Stimulated activated naive B cell treated with anti-CD40 and anti-IgM and Interleukin-4, amounts not matched to agents 10 μg/mL and 1 μg/mL and 100 μg/mL, for 72 hours (primary cell): ENCODE measurements at places on chromosomes 11 and 22.

- no peaks in the 10 kb centered on the region for H3K27me3 ChIP-seq
- no peaks in the 10 kb centered on the region for H3K4me1 ChIP-seq
- H3K27ac ChIP-seq: no peak overlapping the region
- no peak overlapping the region for H3K4me3 ChIP-seq
Measured at GRCh38 chr11:106998116-106998915, 20.0 kb downstream of the GUCY1A2 start.

GRCh38 chr11:72951193-72951592, 137.0 kb downstream of the ATG16L2 start:
- peak overlapping the region; percentile 96 for H3K27ac ChIP-seq
- peak overlapping the region; percentile 37 for H3K4me3 ChIP-seq
- peaks cover 30% of the 10 kb centered on the region for H3K4me1 ChIP-seq
- no peak for DNase-seq
- no peaks in the 10 kb centered on the region for H3K27me3 ChIP-seq

GRCh38 chr11:2752204-2752770, 52.5 kb upstream of the KCNQ1OT1 start:
- DNase-seq: no peak
- H3K27ac ChIP-seq: no peak overlapping the region
- no peak overlapping the region for H3K4me3 ChIP-seq
- no peaks in the 10 kb centered on the region for H3K4me1 ChIP-seq

DNA sequence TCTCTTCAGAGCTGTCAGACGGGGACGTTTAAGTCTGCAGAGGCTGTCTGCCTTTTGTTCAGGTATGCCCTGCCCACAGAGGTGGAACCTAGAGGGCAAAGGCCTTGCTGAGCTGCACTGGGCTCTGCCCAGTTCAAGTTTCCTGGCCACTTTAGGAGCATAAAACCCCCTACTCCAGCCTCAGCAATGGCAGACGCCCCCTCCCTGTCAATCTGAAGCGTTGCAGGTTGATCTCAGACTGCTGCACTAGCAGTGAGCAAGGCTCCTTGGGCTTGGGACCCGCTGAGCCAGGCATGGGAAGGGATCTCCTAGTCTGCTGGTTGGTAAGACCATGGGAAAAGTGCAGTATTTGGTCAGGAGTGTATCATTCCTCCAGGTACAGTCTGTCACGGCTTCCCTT, 66.6 kb upstream of the TP53I11 start:
- no peak overlapping the region for H3K4me3 ChIP-seq
- H3K4me1 ChIP-seq: peaks cover 22% of the 10 kb centered on the region
- H3K36me3 ChIP-seq: peaks cover 14% of the 10 kb centered on the region
- no peak overlapping the region for H3K27ac ChIP-seq
- DNase-seq: no peak

DNA sequence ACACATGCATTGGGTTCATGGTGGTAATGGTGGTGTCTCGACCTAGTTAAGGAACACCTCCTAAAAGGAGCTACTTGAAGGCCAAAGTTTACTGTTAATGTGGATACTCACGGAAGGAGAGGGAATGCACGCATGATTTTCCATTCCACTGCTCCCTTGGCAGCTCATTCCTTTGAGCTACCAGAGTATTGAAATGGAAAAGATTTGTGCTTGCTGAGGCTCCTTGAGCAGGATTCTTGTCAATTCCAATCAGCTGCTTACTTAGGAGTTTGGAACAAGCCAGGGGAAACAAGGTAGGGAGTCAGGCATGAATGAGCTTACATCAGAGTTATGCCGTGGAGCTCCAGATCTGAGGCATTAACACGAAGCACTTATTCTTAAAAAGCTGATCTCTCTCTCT, 108.8 kb downstream of the GRIA4 start:
- H3K27ac ChIP-seq: no peak overlapping the region
- no peaks in the 10 kb centered on the region for H3K4me1 ChIP-seq
- H3K4me3 ChIP-seq: no peak overlapping the region
- DNase-seq: no peak
- H3K36me3 ChIP-seq: no peaks in the 10 kb centered on the region
- no peaks in the 10 kb centered on the region for H3K27me3 ChIP-seq

GRCh38 chr11:121929581-121929980, 186.4 kb downstream of the BLID start:
- H3K36me3 ChIP-seq: no peaks in the 10 kb centered on the region
- no peaks in the 10 kb centered on the region for H3K4me1 ChIP-seq
- no peak overlapping the region for H3K4me3 ChIP-seq
- DNase-seq: no peak

- H3K27ac ChIP-seq: no peak overlapping the region
- H3K4me1 ChIP-seq: no peaks in the 10 kb centered on the region
- H3K27me3 ChIP-seq: peaks cover 8% of the 10 kb centered on the region
- no peak for DNase-seq
Measured at GRCh38 chr11:118629761-118630661, 22.6 kb downstream of the PHLDB1 start.

GRCh38 chr11:117557361-117557760, 229.7 kb downstream of the CEP164 start:
- no peak for DNase-seq
- no peaks in the 10 kb centered on the region for H3K4me1 ChIP-seq
- H3K4me3 ChIP-seq: no peak overlapping the region

DNA sequence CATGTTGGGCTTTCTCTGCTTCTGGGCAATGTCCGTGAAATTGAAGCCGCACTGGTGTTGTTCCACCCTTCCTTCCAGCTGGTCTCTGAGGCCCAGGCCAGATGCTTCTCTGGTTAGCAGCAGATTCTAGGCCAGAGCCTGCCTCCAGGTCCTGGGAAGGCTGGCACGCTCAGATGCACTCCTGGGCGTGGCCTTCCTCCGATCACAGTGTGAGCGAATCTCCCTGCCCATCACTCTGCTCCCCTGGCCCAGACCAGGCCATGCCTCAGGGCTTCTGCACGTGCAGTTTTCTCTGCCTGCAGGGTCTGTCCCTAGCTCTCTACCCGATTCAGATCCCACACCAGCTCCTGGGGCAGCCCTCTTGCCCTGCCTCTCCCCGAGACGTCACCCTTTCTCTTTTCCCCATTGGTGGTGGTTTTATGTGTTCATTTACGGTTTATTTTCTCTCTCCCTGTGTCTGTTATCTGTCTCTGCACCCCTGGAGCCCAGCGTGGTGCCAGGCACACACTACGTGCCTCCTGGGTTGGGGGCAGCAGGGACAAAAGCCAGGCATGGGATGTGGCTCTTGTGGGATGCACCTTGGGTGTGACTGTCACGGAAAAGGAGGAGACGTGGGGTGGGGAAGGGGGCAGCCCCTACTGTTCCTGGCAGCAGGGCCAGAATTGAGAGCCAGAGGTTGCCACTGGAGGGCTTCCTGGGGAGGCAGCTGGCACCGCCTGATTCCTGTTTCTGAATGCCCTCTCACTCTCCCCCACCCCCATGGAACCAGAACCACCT, 66.0 kb downstream of the KCNQ1 start:
- H3K27ac ChIP-seq: no peak overlapping the region
- H3K4me3 ChIP-seq: no peak overlapping the region
- H3K27me3 ChIP-seq: no peaks in the 10 kb centered on the region
- H3K4me1 ChIP-seq: peaks cover 15% of the 10 kb centered on the region
- H3K36me3 ChIP-seq: no peaks in the 10 kb centered on the region

GRCh38 chr22:38223289-38223960, 21.6 kb downstream of the MAFF start:
- H3K4me1 ChIP-seq: peaks cover 5% of the 10 kb centered on the region
- no peaks in the 10 kb centered on the region for H3K27me3 ChIP-seq
- H3K4me3 ChIP-seq: no peak overlapping the region
- peaks cover 29% of the 10 kb centered on the region for H3K36me3 ChIP-seq
- H3K27ac ChIP-seq: no peak overlapping the region
- DNase-seq: no peak

- H3K36me3 ChIP-seq: peaks cover 37% of the 10 kb centered on the region
- H3K27ac ChIP-seq: no peak overlapping the region
- no peak for DNase-seq
- no peak overlapping the region for H3K4me3 ChIP-seq
- peaks cover 7% of the 10 kb centered on the region for H3K4me1 ChIP-seq
- H3K27me3 ChIP-seq: no peaks in the 10 kb centered on the region
Measured at GRCh38 chr22:20571531-20572007, 64.2 kb downstream of the MED15 start.

DNA sequence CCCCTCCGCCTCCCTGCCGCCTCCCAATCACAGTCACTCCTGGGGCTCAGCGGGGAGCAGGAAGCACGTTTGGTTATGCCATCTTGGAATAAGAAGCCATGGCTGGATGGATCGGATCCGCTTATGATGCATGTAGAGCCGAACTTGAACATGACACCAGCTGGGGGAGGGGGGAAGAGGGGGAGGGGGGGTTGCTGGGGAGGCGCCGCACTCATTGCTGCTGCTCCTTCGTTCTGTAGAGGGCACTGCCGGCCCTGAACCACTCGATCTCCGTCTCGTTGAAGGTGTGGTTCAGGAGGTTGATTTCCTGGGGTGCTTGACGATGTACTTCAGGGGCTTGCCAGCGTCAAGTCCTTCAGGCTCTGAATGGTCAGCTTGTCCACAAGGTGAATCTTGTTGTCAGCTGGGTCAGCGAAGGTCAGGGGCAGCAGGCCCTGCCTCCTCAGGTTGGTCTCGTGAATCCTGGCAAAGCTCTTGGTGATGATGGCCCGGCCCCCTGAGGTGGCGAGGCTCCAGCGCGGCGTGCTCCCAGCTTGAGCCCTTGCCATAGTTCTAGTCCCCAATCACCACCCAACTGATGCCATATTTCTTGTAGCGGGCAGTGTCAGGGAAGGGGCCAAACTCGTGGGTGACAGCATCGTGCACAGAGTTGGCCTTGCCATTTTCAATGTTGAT, 476.9 kb upstream of the ISX start:
- no peak overlapping the region for H3K27ac ChIP-seq
- no peaks in the 10 kb centered on the region for H3K4me1 ChIP-seq
- no peaks in the 10 kb centered on the region for H3K36me3 ChIP-seq
- DNase-seq: no peak

- H3K27me3 ChIP-seq: no peaks in the 10 kb centered on the region
- no peaks in the 10 kb centered on the region for H3K36me3 ChIP-seq
- no peak overlapping the region for H3K27ac ChIP-seq
- DNase-seq: no peak
Measured at GRCh38 chr11:28903716-28904115, 795.5 kb downstream of the METTL15 start.

DNA sequence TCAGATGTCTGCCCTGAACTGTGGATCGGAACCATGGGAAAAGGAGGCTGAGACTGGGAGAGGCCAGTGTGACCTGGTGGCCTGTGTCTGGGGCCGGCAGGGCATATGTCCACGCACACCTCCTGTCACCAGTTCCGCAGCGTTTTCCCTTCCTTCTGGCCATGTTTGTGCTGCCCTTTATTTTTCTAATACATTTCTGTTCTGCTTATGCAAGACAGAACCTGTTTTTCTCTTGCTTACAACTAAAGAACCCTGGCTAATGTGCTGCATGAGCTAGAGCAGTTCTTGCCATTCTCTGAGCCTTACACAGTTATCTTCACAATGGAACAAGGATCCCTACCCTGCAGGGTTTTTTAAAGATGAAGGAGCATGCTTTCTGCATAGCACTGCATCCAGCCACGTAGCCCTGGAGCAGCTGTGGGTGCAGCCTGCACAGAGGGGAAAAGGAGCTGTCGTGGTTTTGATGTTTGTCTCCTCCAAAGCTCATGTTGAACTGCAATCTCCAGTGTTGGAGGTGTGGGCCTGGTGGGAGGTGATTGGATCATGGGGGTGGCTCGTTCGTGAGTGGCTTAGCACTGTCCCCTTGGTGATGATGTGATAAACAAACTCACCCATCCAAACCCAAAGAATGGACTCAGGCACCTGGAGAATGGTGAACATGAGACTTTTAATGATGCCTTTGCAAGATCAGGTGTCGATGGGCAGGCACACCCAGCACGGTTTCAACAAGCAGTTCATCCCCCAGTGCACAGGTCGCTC, 84.8 kb upstream of the SHANK2 start:
- no peak for DNase-seq
- H3K27ac ChIP-seq: no peak overlapping the region
- H3K27me3 ChIP-seq: peaks cover 20% of the 10 kb centered on the region
- no peak overlapping the region for H3K4me3 ChIP-seq

- H3K36me3 ChIP-seq: no peaks in the 10 kb centered on the region
- DNase-seq: no peak
- H3K4me1 ChIP-seq: peaks cover 18% of the 10 kb centered on the region
- no peaks in the 10 kb centered on the region for H3K27me3 ChIP-seq
- no peak overlapping the region for H3K4me3 ChIP-seq
- H3K27ac ChIP-seq: no peak overlapping the region
Measured at GRCh38 chr11:86205421-86206336, 38.9 kb upstream of the EED start.

GRCh38 chr11:46050003-46050461, 71.2 kb downstream of the PHF21A start:
- H3K36me3 ChIP-seq: peaks cover 32% of the 10 kb centered on the region
- H3K27ac ChIP-seq: no peak overlapping the region
- H3K27me3 ChIP-seq: no peaks in the 10 kb centered on the region
- peaks cover 6% of the 10 kb centered on the region for H3K4me1 ChIP-seq
- DNase-seq: no peak

GRCh38 chr11:89420981-89421380, 70.2 kb downstream of the NOX4 start:
- no peaks in the 10 kb centered on the region for H3K36me3 ChIP-seq
- H3K27ac ChIP-seq: no peak overlapping the region

DNA sequence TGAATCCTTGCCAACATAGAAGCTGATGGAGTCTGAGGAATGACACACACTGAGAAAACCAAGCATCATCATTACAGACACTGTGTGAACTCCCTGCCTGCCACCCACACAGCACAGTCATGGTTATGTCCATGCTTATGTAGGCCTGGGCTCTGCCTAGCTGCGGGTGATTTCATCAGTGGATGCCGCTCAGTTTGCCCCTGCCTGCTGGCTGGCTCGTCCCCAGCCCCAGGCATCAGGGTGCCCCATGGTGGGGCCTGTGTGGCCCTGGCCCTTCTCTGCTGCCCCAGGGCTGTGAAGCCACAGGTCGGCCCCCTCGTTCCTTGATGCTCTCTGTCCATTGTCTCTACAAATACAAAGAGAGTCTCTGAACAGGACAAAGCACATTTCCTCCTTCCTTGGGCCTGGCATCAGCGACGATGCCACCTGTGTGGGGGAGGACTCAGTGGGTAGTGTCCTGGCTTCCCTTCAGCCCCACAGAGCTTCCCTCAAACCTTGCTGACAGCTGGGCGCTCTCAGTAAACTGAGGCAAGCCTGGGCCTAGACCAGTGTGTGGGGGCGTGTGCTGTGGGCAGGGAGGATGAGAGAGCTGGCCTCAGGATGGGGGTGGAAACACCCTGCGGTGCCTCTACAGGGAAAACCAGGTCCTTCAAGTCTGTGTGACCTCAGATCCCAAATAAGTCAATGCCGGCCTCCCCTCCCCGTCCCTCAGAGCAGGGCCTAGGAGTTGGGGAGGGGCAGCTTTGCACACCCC, 20.0 kb upstream of the TUB start:
- no peak overlapping the region for H3K27ac ChIP-seq
- no peaks in the 10 kb centered on the region for H3K4me1 ChIP-seq
- H3K4me3 ChIP-seq: no peak overlapping the region
- DNase-seq: no peak
- H3K36me3 ChIP-seq: no peaks in the 10 kb centered on the region

- no peak overlapping the region for H3K4me3 ChIP-seq
- no peaks in the 10 kb centered on the region for H3K4me1 ChIP-seq
- no peaks in the 10 kb centered on the region for H3K36me3 ChIP-seq
Measured at GRCh38 chr22:17475318-17476230, 87.7 kb upstream of the SLC25A18 start.
